ENCODE measurements at places on chromosomes 4 and X.
A peak's percentile ranks its signal among the peaks of the same experiment; 100 is the strongest.

DNA sequence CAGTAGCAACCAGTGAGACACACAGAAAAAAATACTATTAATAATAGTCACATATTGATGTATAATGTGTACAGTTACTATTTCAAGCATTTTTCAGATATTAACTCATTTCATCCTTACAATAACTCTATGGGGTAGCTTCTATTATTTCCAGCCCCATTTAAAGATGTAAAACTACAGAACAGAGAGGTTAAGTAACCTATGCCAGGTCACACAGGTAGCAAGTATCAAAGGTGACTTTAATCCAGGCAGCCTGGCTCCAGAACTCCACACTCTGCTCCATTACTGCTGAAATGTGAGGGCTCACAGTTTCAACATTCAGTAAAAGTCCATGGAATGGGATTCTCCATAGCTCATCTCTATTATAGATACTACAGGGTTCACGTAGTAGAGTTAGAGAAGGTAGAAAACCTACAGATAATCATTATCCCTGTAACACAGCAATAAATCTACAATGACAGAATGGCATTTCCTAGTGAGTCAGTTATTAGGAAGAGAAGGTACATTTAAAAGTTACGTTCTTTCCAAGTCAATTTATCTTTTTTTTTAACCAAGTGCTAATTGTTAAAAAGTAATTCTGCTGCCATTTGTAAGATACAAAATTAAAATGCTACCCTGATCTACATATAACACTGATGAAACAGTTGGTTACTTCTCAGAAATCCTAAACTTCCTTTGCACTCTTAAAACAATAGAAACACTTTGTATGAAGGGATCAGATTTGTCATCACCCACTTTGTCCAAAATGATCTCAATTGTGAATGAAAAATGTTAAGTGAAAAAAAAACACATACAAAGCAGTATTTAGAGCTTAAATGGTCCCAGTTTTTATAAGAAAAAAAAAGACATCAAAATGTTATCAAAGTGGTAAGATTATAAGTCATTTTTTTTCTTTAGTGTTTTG is 18.7 kb downstream of the RELL1 start:
- DNase-seq: no peak

GRCh38 chr4:177532358-177532757 is 90.1 kb upstream of the AGA start:
- no peak for DNase-seq

- DNase-seq: no peak
Measured at GRCh38 chrX:153064061-153064460, 7.8 kb downstream of the PNMA3 start.

- DNase-seq: no peak
Measured at GRCh38 chrX:39725928-39726619, 371.7 kb downstream of the BCOR start.

DNA sequence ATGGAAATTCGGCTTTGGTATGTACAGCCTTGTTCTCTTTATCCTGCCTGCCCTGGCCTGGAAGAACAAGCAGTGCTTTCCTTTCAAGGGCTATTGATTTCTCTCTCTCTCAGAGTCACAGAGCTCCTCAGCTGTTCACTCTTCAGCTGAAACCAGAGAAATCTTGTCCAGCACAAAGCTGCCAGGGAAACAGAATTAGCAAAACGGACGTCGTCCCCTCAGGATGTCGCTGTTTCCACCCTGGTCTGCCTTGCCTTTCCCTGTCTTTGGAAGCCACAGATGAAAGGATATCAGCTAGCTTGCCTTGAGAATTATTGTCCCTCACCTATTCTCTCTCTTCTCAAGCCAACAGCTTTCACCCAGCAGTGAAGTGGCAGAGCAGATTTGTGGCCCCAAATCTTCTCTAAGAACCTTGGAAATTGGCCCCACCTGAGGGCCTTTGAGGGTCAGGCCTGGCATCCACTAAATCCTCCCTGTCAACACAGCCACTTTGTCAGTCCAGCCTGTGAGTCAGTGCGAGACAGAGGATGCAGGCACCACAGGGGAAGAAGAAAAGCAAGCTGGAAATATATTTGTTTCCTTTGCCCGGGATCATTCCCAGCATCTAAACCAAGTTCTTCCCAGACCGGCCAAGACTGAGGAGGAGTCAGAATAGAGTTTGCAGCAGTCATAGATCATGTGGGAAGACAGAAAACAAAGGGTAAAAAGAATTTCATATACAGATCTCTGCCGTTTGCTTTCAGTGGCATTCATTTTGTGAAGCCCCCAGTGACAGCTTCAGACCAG is 63.8 kb upstream of the MTM1 start:
- DNase-seq: no peak

- DNase-seq: no peak
Measured at GRCh38 chr4:116244771-116245170, 840.6 kb downstream of the TRAM1L1 start.

DNA sequence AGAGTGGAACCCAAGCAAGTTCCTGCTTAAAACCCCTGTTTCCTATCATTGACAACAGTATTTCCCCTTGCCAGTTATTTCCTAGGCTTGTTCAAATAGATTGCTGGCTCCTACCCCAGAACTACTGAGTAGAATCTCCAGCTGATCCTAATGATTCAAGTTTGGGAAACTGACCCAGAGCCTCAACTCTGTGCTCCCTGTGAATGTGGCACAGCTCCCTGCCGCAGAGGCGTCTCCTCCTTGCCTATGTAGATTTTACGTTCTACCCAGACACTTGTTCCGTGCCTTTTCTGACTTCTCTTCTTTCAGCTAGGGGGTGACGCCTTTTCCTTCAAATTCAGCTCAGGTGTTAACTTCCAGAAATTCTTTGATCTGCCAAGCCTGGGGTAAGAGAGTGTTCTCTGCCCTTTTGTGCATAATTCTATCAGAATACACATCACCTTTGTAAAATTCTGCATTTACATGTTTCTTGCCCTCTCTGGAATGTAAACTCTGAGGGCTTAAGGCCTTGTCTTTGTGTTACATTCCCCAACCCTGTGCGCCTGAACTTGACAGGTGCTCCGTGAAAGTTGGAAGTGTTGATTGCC is 4.4 kb downstream of the LSM6 start:
- no peak for DNase-seq

- no peak for DNase-seq
Measured at GRCh38 chr4:64698171-64698570, 288.9 kb upstream of the TECRL start.

GRCh38 chrX:123809854-123810375 is 49.9 kb upstream of the XIAP start:
- DNase-seq: no peak

DNA sequence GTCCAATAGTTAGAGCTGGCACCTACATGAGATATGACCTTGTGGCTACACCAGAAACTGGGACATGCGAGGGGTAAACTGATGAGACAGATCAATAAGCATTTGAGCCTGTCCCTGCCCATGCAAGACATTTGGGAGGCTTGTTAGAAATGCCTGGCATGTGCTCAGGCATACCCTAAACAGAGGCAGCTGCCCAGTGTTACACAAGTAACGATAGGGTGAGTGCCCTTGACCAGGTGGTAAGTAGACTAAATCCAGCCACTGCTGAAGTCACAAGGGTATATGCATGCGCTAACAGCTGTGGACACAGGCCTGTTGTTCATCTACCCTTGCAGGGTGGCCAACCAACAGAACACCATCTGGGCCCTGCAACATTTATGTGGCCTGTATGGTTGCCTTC is 56.1 kb upstream of the CCDC149 start:
- no peak for DNase-seq

DNA sequence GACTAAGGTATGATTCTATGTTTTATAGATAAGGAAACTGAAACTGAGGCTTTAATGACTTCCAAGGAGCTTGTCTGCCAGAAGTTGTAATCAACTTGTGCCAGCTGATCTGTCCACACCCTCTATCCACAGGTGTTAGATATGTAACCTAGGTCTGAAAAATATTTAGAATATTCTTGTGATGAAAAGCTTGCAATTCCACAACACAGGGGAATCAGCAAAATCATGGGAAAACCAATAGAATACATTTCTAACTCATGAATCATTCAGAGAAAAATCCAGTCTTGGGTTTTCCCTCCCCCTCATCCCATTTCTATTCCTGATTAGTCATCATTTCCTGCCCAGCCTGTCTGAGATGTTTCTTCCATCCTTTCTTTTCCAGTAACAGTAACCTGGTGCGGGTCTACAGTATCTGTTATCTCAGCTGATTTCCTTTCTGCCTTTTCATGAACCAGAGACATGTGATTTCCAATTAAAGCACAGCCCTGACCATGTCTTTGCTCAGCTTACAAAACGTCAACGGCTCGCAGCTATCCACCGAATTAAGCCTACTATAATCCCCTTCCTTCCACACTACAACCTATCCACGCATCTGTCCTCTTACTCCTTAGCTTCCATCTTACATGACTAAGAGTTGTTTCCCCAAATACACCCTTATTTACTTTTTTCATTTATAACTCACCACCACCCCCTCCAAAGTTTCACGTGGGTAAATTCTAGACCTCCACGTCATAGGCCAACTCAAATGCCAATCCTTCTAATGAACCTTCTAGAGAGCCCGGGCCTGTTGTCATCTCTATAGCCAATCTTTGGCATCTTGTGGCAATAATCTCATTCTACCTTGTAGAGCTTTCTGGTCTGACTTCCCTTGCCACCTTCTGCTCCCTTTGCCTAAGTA is 961 bp upstream of the NOCT start:
- no peak for DNase-seq

DNA sequence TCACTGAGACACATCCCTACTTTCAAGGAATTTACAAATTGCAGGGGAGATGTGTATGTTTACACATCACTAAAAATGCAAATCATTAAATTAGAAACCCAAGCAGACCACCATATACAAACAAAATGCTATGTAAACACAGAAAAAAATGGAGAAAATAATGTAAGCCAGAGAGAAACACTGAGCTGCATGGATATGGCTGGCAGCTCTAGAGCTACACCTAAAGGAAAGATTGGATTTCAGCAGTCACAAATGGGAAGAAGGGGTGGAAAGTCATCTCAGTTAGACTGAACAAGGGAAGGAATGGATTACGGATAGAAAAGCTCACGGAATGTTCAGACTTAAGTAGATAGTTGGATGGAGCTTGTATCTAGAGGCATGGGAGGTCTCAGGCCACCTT is 186.3 kb downstream of the MOSPD2 start:
- DNase-seq: no peak

DNA sequence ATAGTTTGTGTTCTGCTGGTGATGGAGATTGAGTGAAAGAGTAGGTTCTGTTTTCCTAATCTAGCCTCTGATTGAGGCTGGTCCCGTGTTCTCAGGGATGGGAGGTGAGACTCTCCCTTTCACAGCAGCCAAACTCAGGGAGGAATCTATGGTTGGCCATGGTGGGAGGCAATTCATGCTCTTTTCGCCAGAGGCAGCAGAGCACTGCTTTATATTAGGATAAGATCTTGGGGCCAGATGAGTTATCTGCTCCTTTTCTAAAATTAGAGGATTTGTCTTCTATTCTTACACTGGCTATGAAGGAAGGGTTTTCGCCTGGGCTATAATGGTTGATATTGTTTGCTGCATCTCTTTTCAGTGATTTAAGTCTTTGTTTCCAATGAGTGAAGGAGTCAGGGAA is 63.9 kb upstream of the NLGN4X start:
- no peak for DNase-seq

GRCh38 chrX:47217852-47218279 is 615 bp upstream of the CDK16 start:
- peak; percentile 91 for DNase-seq

DNA sequence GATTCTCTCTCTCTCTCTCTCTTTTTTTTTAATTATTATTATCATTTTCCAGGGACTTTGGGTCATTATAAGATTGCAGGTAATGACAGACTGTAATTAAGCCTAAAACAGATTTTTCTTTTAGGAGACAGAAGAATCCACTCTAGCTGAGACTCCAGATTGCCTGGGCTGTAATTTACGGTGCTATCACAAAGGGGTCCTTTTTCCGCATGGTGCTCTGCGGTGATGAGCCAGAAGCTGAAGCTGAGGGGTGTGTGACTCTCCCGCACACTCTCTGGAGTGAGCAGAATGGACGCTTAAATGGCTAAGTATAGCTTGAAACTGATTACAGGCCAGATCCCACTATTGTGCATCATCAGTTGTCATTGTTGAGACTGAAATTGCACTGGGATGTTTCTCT is 50.0 kb downstream of the LGI2 start:
- DNase-seq: no peak

- DNase-seq: no peak
Measured at GRCh38 chr4:158282252-158282651, 72.0 kb downstream of the TMEM144 start.

- DNase-seq: no peak
Measured at GRCh38 chr4:74555843-74556242, 110.9 kb downstream of the AREG start.

DNA sequence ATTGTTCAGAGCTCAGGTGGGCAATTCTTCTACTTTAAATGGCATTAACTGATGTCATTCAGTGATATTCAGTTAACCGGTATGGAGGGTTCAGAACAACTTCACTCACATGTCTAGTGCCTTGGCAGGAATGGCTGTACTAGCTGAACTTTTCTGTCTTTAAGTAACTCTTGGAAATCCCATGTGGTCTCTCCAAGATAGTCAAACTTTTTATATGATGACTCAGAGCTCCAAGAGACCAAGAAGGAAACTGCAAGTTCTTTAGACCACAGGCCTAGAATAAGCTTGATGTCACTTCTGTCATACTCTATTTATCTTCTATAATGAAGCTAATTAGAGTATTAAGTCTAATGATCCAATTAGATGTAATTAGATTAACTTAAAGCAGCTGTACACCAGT is 24.9 kb downstream of the LHFPL1 start:
- DNase-seq: no peak

- no peak for DNase-seq
Measured at GRCh38 chrX:54922547-54922946, 1.9 kb downstream of the TRO start.

DNA sequence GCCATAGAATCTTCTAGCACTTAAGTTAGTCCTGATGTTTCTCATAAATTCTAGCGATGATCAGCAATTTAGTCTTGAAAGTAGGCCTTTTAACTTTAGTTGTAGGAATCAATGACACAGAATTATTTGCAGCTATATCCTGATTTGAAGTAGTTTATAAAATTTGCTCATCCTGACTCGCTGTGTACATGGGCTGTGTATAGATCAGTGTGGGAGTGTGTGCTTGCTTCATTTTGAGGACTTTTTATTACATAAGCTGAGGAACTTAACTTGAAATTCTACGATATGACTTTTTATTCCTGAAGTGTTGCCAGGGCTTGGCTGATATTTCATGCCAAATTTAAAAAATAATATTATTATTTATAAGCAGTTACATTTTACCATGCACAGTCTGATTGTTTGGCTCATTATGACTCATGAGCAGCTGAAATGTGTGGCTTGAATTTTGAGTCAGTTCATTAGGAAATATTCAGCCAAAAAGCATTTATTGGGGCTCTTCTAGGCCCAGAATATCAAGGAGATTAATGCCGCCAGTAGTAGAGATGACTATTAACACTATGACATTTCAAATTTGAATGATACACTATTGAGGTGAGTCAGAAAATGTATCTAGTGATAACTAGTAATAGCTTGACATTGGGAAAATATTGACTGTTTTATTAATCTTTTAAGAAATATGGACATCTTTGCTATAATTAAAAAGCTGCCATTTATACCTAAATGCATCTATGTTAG is 128.9 kb upstream of the LIMCH1 start:
- no peak for DNase-seq

- no peak for DNase-seq
Measured at GRCh38 chr4:54614149-54614548, 43.6 kb upstream of the KIT start.

- no peak for DNase-seq
Measured at GRCh38 chrX:15055146-15055930, 182.1 kb downstream of the MOSPD2 start.

Measured in activated CD4-positive, alpha-beta T cell treated with anti-CD3 and anti-CD28 coated beads, Interleukin-2, amount 50 U/mL, for 24 hours (primary cell).